HCT116 (cell line): ENCODE measurements at places on chromosomes 5 and 9.

GRCh38 chr5:150271296-150271692 is 18.3 kb downstream of the CAMK2A start:
- no peak overlapping the region for H3K27ac ChIP-seq
- H3K27me3 ChIP-seq = no peaks in the 10 kb centered on the region
- no peak overlapping the region for H3K4me3 ChIP-seq
- no peaks in the 10 kb centered on the region for H3K36me3 ChIP-seq
- no peaks in the 10 kb centered on the region; the same call in 1 of the 2 replicates for H3K4me1 ChIP-seq

DNA sequence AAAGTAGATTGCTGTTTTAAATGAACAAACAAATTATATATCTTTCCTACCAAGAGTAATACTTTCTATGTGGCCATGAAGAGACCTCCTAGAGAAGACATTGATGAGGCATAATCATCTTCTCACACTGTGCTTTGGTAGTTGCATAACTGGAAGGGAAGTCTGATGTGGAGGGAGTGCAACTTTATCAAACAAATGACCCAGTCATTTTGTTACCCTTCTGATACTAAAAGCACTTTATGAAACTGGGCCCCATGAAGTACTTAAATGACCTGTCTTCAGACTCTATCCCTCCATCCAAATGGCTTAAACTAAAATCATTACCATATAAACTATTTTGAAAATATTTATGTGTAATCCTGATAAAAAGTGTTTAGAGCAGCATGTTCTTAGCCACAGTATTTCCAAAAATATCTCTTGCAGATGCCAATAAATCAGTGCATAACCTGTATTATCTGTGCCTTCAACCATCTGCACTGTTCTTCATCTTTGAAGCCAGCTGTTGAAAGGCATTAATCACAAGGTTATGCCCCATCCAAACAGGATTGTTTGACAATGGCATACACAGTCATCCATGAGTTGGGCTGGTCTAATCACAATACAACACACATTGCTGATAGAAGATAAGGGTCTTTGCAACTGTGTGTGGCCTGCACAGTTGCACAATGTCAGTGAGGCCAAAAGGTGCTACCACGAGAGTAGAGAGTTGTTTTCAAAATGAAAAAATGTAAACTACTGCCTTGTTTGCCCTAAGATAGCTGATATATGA is 31.9 kb upstream of the MIER3 start:
- H3K27me3 ChIP-seq = no peaks in the 10 kb centered on the region
- H3K4me1 ChIP-seq = no peaks in the 10 kb centered on the region
- H3K36me3 ChIP-seq = no peaks in the 10 kb centered on the region
- H3K27ac ChIP-seq = no peak overlapping the region
- no peak overlapping the region for H3K4me3 ChIP-seq
- no peak for DNase-seq

DNA sequence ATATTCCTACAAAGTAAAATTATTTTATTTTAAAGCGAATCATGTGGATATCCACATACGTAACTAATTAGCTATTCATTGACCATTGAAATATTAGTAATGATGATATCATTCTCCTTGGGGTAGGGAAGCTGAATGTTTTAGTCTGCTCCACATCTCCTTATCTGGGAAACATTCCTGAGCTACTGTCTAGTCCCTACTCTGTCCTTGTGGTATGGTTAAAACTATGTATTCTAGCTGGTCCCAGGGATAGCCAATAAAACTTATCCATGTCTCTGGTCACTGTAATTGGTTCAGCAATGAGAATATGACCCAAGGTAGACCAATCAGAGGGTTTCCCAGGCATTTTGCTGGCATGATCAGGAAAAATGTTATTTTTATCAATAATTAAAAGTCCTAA is 76.0 kb upstream of the DAP start:
- H3K27ac ChIP-seq = no peak overlapping the region
- DNase-seq = no peak
- no peaks in the 10 kb centered on the region for H3K27me3 ChIP-seq
- no peaks in the 10 kb centered on the region for H3K4me1 ChIP-seq

GRCh38 chr9:122065923-122066629 is 27.0 kb downstream of the TTLL11 start:
- peaks cover 4% of the 10 kb centered on the region; the same call in 1 of the 2 replicates for H3K27me3 ChIP-seq
- no peak overlapping the region for H3K27ac ChIP-seq
- DNase-seq = no peak

DNA sequence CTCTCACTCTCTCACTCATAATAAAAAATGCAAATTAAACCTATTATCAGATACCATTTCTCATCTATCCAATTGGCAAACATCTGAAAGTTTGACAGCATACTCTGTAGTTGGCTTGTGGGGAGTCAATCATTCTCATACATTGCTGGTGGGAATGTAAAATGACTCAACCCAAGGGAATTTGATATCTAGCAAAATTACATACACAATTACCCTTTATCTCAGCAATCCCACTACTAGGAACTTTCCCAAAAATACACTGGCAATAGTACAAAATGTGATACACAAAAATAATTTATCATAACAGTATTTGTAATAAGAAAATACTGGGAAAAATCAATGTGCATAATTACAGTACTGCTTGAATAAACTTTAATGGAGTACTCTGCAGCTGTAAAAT is 731.3 kb downstream of the DTWD2 start:
- H3K4me3 ChIP-seq = no peak overlapping the region
- H3K4me1 ChIP-seq = no peaks in the 10 kb centered on the region
- H3K36me3 ChIP-seq = no peaks in the 10 kb centered on the region

- H3K36me3 ChIP-seq = no peaks in the 10 kb centered on the region
- H3K27me3 ChIP-seq = no peaks in the 10 kb centered on the region
- DNase-seq = no peak
- H3K4me1 ChIP-seq = peaks cover 8% of the 10 kb centered on the region; the same call in 1 of the 2 replicates
- no peak overlapping the region for H3K4me3 ChIP-seq
- H3K27ac ChIP-seq = no peak overlapping the region
These were observed 293.4 kb upstream of the ACTBL2 start for GRCh38 chr5:57776035-57776434.

DNA sequence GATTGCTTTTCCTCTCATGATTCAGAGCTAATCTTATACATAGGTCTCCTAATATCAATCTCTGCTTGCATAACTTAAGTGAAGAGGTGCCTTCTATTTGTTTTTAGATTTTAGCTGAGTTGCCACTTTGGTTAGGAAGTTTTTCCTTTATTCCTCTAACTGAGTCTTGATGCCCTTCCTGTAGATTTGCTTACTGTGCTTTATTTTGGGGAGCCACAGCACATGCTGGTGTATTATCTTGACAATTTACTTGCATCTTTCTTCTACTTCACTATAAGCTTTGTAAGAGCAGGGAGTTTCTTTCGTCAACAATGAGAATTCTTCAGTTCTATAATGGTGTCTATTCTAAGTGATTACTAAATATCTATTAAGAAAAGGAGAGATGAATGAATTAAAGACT is 54.9 kb downstream of the GABRA6 start:
- DNase-seq = no peak
- H3K36me3 ChIP-seq = no peaks in the 10 kb centered on the region
- no peaks in the 10 kb centered on the region for H3K27me3 ChIP-seq
